ENCODE measurements at places on chromosomes 5 and 9.
A peak's percentile ranks its signal among the peaks of the same experiment; 100 is the strongest.

DNA sequence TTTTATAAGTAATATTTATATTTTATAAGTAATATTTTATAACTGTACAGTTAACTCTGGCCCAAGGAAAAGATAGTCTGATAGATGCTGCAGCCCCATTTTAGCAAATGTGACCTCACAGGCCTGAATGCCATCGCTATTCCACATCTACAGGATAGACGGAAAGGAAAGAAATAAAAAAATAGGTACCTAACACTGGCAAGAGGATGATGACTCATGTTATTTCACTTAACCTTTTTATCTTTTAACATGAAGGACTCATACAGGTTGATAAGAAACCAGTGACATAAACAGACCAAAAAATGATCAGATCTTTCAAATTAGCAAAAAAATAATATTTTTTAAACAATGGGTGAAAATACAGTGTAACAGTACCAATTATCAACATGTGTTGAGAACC is 2.7 kb downstream of the CD274 start:
- DNase-seq: no peak

- DNase-seq: no peak
Observed at GRCh38 chr9:36100532-36100931, 36.0 kb upstream of the GLIPR2 start.

GRCh38 chr5:97062046-97062445 is 80.4 kb downstream of the LIX1 start:
- DNase-seq: no peak

DNA sequence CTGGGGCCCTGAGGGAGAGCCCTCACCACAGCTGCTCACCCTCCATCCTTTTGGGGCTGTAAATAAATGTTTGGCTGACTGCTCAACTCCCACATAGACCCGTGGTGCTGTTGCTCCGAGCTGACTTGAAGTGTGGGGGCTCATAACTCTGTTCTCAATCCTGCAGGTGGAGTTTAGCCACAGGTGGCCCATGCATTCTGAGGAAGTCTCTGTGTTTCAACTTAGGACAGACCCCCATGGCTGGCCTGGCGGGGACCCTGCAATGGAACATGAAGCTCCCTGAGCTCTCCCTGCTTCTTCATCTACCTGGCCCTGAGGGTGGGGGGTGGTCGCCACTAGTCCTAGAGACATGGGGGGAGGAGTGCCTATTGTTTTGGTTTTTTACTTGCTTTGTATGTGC is 19.7 kb downstream of the NDUFS6 start:
- no peak for DNase-seq

DNA sequence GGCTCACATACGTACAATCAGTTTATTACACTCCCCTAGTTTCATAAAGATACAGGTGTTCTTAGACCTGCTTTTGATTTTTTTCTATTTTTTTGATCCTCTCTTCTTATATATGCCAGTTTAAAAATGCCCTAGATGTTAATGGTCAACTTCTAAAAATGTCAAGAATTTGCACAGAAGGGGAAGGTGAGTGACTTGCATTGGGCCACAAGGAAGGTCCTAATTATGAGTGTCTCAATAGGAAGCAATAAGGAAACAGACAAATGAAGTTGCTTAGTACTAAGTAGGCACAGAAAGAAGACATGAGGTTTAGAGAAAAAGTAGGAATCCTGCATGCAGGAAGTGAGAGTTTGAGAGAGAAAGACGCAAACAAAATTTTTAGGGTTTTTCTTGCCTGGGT is 3.2 kb upstream of the CCDC171 start:
- no peak for DNase-seq

DNA sequence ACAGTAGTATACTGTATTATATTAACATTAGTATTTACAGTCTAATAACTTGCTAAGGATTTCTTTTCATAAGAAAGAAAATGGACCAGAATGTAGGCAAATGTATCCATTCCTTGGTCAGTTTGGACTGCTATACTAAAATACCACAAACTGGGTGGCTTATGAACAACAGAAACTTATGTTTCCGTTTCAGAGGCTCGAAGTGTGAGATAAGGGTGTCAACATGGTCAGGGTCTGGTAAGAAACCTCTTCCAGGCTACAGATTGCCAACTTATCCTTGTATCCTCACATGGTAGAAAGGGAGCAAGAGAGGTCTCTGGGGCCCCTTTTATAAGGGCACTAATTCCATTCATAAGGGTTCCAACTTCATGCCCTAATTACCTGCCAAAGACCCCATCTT is 9.2 kb upstream of the ESM1 start:
- DNase-seq: no peak

DNA sequence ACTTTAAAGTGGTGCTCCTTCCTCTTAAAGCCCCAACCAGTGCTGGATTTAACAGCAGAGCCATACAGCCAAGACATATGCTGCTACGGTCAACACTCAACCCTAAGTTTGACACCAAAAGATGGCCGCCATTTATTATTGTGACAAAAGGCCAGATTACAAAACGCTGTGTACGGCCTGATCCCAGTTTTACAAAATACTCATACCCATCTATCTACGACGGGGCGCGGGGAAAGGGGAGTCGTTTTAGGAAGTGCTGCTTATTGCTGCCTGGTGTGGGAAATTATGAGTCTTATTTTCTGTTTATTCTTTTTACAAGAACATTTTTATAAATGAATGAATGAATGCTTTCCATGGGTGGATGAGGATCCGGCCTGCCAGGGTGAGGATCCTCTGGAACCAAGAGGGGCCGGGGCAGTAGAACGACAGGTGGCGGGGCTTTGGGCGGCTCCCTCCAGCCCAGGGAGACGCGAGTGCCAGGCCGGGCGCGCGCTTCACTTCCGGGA is 457 bp upstream of the IDNK start:
- no peak for DNase-seq

GRCh38 chr9:107367727-107368502 is 84.8 kb downstream of the RAD23B start:
- DNase-seq: no peak

DNA sequence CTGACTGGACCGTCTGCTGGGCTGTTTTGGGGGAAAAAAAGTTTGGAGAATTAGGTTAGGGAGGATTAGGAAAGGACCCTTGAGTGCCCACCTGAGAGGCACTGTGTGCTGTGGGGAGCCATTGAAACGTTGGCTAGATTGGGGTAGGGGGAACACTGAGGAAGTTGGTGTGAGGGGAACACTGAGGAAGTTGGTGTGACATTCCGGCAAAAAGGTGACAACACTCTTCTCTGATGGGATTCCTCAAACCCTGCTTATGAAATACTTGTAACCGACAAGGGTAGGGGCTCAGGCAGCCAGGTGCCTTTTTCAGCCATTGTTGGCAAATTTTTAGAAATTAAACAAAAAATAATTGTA is 1.0 kb downstream of the CYSTM1 start:
- DNase-seq: no peak

- no peak for DNase-seq
Observed at GRCh38 chr5:16725575-16725974, 108.8 kb upstream of the RETREG1 start.

GRCh38 chr9:127991757-127992274 is 11.0 kb upstream of the EEIG1 start:
- DNase-seq: peak; percentile 33
